Renal cortex interstitium (tissue), 15 donors: ENCODE measurements at places on chromosomes 7 and 10. TPM values are rescaled to one million over a fixed set of nuclear protein-coding genes. Genes with fewer than 3 reads are reported as not detected.

DNA sequence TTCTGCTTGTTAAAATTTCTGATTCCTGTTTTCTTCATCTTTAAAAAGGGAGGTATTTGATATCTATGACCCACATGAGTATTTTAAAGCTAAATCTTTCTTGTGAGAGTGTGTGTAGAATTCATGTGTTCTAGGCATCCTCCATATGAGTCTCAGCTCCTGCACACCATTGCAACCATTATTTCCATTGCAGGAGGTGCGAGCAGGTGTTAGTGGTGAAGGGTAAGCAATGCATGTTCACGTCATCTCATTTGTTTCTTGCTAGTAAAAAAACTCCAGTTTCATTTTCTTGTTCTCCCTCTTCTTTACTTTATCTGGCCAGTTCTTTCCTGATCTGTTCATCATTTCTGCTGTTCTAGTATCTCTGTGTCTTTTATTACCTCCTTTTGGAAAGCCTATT is 100.5 kb downstream of the ADRA2A start:
- DNase-seq: no peak

- DNase-seq: no peak
These were observed 37.0 kb upstream of the MXI1 start for GRCh38 chr10:110170142-110170971.

- no peak for DNase-seq
These were observed 379.2 kb upstream of the GHITM start for GRCh38 chr10:83760142-83760541.

- no peak for DNase-seq
These were observed 37.2 kb upstream of the ACSL5 start for GRCh38 chr10:112336556-112337201.

GRCh38 chr10:99389729-99390480 is 40.5 kb downstream of the GOT1 start:
- DNase-seq: no peak

DNA sequence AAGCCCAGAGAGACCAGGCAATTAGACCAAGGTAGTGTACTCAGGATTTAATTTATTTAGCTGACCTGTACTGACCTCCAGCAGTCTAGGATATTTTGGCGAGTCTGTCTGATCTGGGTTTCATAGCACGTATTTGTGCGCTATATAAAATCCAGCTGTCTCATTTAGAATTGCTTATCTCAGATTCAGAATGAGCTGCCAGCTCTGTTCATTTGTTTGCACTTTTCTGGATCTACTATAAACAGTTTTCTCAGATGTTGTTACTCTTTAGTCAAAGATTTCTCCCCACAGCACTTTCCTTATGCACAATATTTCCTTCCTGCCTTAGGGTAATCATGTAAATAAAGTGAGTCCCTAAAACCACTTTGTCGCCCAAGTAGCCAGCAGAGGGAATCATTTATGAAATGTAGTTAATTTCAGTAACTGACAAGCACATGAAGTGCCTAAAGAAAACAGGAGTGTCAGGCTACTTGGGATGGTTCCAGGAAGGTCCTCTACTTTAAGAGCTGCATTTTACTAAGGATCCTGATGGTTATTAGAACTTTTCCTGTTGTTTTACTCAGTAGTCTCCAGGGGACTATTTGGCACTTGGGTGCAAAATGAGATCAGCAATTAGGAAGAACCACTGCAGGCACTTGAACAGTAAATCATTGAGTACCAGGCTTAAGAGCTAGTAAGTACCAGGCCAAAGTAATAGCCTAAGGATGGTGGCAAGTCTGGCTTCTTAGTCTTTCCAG is 226.4 kb downstream of the TWIST1 start:
- DNase-seq: no peak

DNA sequence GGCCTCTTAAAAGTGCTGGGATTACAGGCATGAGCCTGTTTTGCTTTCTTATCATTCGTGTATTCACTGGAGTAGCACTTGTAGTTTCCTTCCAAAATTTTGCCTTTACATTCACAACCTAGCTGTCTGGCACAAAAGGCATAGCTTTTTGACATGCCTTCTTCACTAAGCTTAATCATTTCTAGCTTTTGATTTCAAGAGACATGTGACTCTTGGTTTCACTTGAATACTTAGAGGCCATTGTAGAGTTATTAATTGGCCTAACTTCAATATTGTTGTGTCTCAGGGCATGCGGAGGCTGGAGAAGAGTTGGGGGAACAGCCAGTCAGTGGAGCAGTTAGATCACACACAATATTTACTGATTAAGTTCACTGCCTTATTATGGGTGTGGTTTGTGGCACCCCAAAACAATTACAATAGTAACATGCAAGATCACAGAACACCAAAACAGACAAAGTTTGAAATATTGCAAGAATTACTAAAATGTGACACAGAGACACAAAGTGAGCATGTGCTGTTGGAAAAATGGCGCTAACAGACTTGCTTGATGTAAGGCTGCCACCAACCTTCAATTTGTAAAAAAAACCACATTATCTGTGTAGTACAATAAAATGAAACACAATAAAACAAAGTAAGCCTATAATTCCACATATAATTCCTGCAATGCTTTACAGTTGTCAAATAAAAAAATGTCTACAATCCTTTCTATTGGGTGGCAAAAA is 43.1 kb downstream of the BRAF start:
- DNase-seq: no peak

Gene PRLHR
- not detected for polyA plus RNA-seq

Gene PPP1R3C
- 37.8 TPM for polyA plus RNA-seq
